Caco-2 (cell line): ENCODE measurements at places on chromosomes 7 and 10.

DNA sequence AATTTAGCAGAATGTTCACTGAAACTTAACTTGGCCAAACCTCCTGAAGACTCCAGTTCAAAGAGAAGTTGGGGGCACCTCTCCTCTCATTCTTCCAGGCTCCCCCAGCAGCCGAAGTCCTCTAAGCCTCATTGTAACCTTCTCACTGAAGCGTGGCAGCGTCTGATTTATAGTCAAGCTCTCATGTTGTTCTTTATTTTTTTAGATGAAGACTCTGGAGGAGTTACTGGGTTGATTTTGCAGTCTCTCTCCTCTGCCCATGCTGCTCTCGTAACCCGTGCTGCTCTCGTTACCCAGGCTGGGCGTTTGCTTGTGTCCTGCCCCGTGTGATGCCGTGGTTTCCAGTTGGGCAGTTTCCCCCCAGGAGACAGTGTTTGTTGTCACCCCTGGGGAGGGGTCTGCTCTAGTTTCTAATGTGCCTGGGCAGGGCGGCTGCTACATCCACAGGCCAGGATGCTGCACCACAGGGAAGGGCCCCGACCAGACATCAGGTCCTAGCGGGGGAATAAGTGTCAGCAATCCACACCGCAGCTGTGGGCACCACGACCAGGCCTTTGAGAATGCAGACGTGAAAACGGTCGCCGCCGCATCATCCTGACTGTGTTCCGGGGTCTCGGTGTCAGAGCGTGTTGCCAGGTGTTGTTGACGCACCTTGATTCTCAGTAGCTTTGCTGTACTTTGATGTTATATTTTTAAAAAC lies 65.2 kb downstream of the WDR37 start:
- DNase-seq, result no peak

DNA sequence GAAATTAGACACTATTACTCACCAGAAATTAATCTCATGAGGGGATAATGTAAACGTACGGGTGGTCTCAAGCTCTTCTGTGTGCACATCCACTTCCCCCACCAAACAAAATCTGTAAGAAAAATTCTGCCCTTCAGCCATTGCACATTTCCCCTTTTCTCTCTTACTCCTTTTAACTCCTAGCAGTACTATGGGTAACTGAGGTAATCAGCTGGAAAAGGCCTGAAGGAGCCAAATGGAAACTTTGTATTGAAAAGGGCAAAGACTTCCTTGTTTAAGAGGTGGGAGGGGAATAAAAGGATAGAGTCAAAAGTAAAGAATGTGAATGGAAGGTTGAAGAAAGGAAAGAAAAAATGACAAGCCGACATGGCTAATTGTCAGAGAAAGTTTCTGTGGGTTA lies 273.8 kb downstream of the RNLS start:
- DNase-seq, result no peak

GRCh38 chr10:128072046-128072445 lies 54.2 kb downstream of the MKI67 start:
- no peak for DNase-seq

DNA sequence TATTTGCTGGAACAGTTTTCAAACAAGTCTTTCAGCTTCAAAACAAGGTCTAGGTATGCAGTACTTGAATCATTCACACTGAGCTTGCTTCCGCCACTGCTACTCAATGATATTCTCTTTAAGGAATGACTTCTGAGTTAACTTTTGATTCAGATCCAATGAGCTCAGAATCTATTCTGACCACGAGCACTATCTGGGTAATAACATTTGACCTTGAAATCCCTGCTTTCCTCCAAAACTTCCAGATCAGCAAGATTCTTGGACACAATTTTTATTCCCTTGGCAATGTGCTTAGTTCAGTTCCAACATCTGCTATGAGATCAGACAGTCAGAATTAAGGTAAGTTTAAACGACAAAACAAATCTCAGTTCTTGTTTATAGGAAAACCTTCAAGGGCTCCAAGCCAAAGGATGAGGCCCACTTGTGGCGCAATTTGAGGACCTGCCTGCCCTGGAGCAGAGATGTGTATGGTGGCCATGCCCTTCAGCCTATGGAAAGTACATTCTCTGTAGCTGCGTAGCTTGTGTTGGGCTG lies 87.2 kb downstream of the RNF216 start:
- no peak for DNase-seq

DNA sequence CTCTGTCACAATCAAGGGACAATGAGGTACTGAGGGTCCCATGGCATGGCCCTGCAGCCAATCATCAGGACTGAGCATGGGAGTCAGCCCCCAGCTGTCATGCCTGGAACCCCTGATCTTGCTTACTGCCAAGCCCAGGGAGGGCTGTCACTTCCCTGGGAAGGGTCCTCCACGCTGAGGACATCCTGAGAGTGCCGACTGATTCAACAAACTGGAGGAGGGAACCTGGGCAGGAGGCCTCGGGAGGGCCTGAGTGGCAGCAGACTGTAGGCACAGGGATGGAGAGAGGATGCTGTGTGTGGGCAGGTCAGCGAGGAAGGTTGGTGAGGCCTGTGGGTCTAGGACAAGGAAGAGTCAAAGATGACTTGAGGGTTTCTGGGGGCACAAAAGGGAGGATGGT lies 154.3 kb downstream of the ZNF248 start:
- no peak for DNase-seq

DNA sequence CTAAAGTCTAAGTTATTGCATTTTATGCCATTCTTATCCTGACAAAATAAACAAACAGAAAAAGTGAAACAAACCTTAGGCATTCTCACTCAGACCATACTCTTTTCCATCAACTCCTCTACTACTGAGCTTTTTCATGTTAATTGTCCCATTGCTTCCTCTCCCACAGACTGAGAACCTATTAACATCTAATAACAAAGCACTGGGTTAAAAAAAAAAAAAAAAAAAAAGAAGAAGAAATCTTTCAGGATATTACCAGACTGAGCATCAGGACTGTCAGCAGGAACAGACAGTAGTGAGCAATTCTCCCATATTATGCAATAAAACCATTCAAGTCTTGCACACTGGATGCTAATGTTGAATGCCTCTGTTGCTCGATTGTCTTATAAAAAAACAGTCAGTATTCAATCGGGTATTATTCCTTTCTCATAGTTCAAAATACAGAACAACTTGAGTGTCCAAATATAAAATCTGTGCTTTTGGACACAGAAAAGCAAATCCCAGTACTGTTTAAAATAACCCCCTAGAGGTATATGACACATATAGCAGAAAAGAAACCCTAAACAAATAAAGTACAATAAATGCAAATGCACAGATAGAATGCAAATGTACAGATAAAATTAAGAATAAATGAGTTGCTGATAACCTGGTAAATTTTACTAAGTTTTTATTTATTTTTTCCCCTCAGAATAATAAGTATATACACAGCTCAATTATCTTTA lies 531.3 kb upstream of the LRRTM3 start:
- no peak for DNase-seq

DNA sequence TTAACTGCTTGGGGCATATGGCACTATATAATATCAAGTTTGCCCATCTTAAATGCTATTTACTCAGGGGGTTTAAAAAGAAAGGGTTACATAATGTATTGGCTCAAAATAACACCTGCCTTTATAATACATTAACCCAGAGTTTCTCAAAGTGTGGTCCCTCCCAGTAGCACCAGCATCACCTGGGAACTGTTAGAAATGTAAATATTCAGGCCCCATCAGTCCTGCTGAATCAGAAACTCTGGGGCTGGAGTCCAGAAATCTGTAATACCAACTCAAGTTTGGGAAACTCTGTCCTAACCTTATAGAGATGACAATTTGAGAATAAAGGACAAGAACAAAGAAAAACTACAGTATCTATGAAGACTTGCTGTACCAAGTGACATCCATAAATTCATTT lies 270.7 kb downstream of the PARD3 start:
- DNase-seq, result no peak
